Spinal cord (tissue), 10 donors: ENCODE measurements at places on chromosomes 6 and 20.

GRCh38 chr20:46388937-46389336 lies 17.5 kb downstream of the ELMO2 start:
- no peak for DNase-seq

DNA sequence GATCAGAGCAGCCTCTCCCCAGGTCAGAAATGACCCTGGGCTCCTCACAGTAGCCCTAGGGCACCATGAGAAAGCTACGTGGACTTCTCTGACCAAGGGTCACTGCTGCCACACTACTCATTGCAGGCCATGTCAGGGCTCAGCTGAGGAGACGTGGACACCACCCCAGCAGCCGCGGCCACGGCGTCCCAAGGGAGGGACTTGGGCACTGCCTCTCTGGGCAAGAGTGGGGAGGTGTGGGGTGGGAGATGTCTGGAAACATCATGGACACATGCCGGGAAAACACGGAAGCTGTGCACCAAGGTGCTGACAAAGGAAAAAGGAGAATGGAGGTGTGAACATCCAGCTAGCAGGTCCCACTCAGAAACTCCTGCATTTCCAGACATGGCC lies 9.0 kb downstream of the GMEB2 start:
- no peak for DNase-seq

GRCh38 chr20:63653041-63653973 lies at the start of gene STMN3:
Gene STMN3, minus strand, starts transcription at chr20:63653424. Its CDS starts 79 bp downstream, at chr20:63653345.
- DNase-seq = peak; percentile 98

GRCh38 chr20:58408603-58409246 lies 19.7 kb downstream of the VAPB start:
- peak; percentile 58 for DNase-seq

- no peak for DNase-seq
Observed at GRCh38 chr6:1081551-1082284, 230.2 kb upstream of the FOXQ1 start.

GRCh38 chr6:104527761-104528415 lies 331.8 kb downstream of the HACE1 start:
- DNase-seq = no peak
